Stimulated activated CD4-positive, alpha-beta T cell treated with anti-CD3 and anti-CD28 coated beads, Interleukin-2, amount 100 ng/mL, for 48 hours (primary cell): ENCODE measurements at places on chromosomes 4 and X.
A peak's percentile ranks its signal among the peaks of the same experiment; 100 is the strongest.

DNA sequence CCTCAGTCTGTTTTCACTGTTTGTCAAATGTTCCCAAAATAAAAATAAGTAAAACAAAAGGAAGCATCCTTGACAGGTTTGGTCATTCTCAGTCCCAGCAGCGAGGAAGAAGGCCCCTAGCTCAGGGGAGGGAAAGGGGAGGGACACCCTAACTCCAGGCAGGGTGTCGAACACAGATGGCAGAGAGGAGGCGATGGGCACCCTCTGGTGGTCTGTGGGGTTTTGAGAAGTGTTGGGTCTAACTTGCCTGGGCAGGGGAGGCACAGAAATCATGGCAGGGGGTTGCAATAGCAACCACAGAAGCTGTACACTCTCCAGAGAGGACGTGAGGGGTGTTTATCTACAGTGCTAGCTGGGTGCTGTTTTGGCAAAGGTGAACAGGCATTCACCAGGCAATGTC lies 229.8 kb upstream of the SFRP2 start:
- DNase-seq = peak; percentile 10

GRCh38 chr4:152996672-152997071 lies 60.5 kb downstream of the FHDC1 start:
- DNase-seq = no peak

GRCh38 chrX:13750204-13750603 lies 15.7 kb downstream of the OFD1 start:
- no peak for DNase-seq

GRCh38 chr4:12723849-12724447 lies 760.2 kb downstream of the RAB28 start:
- no peak for DNase-seq

DNA sequence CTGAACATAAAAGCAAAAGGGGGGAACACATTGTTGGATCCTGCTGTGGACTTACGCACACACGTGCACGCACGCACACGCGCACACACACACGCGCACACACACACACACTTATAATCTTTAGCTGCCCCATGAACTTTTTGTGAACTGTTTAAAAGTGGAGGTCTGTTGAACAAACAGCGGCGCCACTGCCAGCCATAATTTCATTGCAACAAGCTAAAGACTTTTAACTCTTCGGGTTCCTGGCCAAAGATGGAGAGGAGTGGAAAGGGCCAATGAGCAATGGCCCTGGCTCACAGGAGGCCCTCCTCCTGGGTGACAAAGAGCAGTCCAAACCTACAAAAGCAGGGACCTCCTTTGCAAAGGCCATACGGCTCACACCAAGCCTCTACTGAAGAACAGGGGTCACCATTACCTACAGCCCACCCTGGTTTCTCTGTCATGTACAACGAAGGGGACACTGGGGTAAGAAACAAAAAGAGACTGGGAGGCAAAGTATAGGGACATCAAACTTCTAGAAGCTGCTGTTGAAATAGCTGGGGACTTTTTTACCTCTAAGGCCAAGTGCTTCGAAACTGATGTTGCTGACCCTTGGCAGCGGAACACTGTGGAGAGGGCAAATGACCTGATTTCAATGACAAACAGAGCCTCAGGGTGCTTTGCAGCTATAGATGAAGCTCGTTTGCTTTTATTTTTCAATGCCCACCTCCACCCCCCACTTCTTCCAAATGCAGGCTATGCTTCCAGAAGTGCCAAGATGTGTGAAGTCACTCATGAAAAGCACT lies 16.7 kb downstream of the BCOR start:
- DNase-seq = no peak

DNA sequence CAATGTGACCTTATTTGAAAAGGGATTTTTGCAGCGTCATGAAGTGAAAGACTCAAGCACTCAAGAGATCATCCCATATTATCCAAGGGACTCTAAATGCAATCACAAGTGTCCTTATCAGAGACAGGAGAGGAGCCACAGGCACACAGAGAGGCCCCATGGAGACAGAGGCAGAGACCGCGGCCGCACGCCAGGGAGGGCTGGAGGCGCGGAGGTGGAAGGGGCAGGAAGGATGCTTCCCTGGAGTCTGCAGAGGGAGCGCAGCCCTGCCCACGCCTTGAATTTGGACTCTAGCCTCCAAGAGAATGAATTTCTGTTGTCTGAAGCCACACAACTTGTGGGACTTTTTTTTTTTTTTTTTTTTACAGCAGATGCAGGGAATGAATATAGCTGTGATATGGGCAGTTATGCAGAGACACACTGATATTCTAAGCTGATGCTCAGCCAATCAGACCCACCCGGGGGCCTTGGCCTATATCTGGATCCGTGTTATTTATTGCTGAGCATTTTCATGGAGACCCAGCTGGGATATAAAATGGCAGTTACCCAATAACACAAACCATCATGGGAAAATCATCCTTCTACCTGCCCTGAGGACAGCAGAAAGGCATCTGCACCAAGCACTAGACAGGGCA lies 244.8 kb upstream of the PSAPL1 start:
- no peak for DNase-seq

DNA sequence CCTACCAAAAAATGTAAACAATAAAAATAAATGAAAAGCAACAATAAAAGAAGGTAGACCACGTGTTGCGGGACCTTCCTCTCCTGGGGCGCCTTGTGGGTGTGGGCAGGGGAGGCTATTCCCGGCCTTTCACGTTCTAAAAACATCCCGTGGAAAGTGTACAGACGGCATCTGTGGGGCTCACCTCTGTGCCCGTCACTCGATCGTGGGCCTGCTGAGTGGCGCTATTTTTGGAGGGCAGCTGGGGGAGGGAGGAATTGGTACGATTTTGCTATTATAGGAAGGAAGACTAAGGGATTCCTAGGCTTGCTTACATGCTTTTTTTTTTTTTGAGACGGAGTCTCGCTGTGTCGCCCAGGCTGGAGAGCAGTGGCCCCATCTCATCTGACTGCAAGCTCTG lies 13.6 kb upstream of the PPP2R3B start:
- DNase-seq = no peak

- DNase-seq = no peak
Measured at GRCh38 chrX:115364670-115365069, 75.2 kb downstream of the LUZP4 start.

DNA sequence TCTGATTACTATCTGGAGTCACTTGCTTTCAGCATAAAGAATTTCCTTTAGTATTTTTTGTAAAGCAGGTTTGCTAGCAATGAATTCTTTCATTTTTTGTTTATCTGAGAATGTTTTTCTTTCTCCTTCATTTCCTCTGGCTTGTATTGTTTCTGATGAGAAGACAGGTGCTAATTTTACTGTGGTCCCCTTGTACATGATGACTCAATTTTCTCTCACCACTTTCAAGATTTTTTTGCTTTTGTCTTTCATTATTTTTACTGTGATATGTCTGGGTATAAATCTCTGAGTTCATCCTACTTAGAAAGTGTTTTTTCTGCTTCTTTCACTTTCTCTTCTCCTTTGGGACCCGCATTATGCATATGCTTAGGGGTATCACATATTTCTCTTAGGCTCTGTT lies 62.6 kb downstream of the PKD2 start:
- no peak for DNase-seq

DNA sequence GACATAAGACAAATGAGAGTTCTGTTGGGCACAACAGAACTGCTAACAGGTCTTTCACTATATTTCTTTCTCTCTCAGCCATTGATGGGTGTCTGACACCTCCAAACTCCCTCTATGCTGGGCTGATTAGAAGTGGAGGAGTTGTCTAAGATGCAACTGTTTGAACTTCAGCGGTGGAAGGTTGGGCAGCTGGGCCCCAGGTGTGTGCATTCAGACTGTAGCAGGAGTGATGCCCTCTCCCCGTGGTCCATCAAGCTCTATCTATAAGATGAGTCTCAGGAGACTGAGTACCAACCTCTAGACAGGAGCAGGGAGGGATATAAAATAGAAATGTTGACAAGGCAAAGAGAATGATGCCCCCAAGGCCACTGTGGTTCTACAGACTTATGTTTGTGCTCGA lies 28.2 kb upstream of the CHRNA9 start:
- no peak for DNase-seq

DNA sequence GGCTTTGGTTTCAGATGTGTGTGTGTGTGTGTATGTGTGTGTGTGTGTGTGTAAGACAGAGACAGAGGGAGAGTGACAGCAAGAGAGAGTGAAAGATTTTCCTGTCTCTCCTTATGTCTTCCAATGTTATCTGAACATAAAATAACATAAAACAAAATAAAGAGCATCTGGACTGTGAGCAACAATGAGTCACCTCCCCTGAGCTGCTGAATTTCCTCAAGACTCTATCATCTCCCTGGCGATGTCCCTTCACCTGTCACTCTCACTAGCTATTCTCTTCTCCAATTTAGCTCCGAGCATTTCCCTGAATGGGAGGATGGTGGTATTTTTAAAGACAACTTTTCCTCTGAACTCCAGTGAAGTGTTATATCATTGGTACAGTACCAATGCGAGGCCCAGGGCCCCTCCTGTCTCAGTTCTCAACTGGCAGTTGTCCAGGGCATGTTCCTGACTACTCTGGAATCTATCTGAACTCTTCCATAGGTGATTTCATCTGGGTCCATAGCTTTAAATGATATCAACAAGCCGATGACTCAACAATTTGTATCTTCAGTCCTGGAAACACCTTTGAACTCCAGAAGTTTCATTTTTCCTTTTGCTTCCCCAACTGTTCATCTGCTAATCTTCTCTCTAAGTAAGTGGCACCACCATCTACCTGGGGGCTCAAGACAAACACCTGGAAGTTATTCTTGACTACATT lies 195.0 kb upstream of the CLNK start:
- no peak for DNase-seq

- DNase-seq = no peak
Measured at GRCh38 chrX:154419688-154420401, 8.5 kb downstream of the TAFAZZIN start.

- DNase-seq = no peak
Measured at GRCh38 chr4:172982151-172982590, 186.4 kb upstream of the GALNT7 start.

DNA sequence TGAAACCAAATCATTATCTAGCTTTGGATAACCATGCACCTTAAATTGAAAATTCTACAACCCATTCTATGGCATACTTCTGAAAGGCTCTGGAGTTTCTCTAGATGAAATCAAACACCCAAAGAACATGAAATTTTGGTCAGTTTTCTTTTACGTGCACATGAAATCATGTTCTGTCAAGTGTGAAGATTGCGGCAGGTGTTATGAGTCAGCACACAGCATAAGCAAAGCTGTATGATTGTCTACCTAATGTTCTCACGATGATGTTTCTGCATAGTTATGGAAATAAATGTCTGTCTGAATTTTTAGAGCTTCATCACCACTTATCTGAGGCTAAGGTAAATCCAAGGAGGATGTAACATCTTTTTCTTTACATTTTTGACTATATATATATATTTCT lies 495.3 kb downstream of the IL1RAPL1 start:
- DNase-seq = no peak

DNA sequence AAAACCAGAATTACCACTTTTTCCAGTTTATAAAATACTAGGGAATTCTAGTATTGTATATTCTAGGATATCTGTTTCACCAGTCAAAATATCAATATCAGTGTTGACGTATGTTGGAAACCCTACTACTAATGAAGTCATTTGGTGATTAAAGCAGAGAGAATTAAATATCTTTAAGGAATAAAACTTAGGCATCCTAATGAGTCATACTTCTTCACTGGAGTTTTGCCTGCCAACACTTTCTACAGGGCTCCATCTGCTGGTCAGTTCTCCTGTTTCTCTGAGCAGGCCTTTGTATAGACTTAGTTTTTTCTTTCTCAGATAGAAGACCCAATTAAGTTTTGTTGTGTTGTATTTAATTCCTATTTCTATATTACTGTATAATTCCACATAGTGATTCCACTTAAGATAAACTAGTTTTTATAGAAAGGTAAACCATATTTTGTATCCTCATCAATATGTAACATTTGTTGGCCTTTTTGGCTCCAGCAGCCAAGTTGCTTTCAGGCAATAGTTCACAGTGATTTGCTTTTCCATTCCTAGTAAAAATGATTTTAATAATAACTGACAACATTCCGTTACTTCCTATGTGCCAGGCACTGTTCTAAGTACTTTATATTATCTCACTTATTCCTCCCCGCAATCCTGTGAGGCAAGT lies 3.5 kb downstream of the AP1AR start:
- DNase-seq = peak; percentile 22

- DNase-seq = no peak
Measured at GRCh38 chr4:136355970-136356369, 1176.3 kb downstream of the PCDH18 start.

DNA sequence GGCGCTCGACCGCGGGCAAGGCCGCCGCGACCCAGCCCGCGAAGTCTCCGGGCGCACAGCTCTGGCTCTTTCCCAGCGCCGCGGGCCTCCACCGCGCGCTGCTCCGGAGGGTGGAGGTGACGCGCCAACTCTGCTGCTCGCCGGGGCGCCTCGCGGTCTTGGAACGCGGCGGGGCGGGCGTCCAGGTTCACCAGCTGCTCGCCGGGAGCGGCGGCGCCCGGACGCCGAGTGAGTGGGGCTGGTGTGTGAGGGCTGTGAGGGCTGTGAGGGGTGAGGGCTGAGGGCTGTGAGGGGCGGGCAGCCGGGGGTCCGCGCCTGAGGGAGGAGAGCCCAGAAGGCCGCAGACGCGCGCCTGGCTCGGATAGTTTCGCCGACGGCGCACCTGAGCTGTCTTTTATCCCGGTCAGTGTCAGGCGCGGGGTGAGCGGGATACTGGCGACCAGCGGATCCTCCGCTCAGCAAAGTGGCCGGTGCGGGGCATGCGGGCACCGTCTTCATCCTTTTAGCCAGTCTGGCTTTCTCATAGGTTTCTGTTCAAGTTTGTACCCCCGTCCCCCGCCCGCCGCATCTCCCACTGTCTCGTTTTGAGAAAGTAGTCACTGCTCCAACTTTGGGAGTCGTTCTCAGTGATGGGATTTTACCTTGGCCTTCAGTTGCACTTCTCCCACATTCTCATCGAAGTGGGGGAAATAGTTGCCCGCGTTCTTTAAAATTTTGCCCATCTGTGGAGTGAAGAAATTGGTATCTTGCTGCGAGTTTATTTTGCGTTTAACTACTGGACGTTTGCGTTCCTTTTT lies 586 bp downstream of the HERC5 start:
- DNase-seq = peak; percentile 23

DNA sequence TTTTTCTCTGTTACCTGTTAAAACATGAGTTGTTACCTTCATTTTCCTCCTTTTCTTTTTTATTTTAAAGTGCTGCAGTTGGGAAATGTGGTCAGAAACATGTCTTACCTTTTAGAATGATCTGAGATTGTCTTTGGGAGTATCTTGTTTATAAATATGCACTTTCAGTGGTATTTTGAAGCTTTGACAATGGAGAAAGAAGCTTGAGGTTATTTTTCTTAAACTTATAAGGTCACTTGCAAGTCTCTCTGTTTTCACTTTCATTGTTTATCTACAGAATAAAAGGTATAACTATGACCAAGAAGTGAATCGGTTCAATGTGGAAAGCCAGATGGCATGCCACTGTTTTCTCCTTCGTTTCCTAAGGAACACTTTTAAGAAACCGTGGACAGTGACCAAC lies 167.5 kb upstream of the SLC7A11 start:
- no peak for DNase-seq

DNA sequence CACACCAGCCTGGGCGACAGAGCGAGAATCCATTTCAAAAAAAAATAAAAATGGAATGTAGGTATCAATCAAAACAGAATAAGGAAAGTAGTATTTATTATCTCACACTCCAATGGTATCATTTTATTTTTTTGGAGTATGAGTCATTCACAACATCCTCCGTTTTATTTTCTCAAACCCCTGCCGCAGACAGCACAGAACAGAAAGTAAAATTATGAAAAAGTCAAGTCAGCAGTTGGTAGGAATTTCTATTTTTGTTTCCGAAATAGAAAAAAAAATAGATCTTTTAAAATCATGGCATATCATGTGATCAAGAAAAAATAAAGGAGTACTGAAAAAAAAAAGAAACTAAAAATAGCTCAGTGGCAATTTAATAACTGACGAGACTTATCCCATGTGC lies 490.7 kb upstream of the TENM3 start:
- DNase-seq = no peak

- DNase-seq = no peak
Measured at GRCh38 chr4:41432881-41433280, 105.1 kb upstream of the LIMCH1 start.
